ENCODE measurements at places on chromosomes 1 and 21.
A peak's percentile ranks its signal among the peaks of the same experiment; 100 is the strongest.

DNA sequence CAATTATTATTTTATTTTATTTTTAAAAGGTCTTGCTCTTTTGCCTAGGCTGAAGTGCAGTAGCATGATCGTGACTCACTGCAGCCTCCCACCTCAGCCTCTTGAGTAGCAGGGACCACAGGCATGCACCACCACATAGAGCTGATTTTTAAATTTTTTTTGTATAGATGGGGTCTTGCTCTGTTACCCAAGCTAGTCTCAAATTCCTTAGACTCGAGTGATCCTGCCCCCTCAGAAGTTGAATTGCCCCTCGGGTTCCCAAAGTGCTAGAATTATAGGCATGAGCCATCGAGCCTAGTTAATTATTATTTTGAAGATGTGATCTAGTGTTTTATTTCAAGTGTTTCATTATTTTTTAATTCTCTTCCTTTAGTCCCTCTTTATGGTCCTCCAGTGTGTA is 12.2 kb downstream of the MSH4 start:
- DNase-seq, result no peak

GRCh38 chr1:27296773-27297291 is 25.1 kb upstream of the TMEM222 start:
- DNase-seq, result peak; percentile 79

DNA sequence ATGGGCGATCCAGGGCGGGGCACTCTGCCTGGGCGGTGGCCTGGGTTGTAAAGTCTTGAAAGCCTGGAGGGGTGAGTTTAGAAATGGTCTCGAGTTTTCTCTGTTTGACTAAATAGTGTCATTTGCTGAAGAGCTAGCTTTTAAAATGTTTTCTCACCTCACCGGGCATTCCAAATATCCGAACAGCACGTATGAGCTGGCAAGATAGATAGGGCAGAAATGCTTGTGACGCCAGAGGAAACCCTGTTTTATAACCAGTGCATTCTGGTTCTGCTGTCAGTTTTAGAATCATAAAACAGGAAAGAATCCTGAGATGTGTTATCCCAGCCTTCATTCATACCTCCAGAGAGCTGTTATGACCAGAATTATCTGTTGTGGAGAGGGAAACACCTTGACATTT is 725 bp downstream of the RTCA start:
- DNase-seq, result no peak

- DNase-seq, result no peak
Measured at GRCh38 chr1:210647406-210648333, 319.0 kb downstream of the HHAT start.

DNA sequence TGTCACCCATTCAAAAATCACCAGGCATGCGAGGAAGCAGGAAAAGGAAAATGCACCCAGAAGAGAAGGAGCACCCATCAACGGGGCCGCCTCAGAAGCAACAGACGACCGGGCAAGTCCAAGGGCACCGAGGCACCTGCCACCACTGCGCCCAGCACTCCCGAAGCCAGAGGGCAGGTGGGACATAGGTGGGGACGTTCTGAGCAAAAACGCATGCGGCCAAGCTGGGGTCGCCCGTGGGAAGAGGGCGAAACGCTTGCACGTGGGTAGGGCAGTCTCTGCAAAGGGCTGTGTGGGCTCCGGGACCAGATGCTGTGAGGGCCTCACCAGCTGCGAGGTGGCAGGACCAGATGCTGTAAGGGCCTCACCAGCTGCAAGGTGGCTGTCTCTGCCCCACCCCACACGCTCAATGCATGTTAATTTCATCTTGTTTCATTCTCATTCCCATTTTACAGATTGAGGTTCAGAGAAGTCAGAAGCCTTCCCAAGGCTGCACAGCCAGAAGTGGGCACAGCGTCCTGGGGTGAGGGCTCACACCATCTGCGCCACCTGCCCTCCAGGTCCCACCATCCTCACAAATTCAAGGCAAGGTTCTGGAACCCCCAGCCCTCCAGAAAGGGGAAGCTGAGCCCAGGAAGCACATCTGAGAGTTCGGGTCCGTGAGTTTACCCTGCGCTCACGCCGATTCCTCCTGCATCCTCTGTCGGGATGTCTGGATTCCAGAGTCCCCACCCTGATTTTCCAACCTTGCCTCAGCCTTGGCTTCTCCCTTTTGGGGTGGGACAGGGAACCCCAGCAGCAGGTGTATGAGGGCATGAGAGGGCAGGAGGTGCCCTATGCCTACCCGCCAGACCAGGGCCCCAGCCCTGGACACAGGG is 8.2 kb upstream of the SAMD11 start:
- DNase-seq, result no peak

GRCh38 chr1:97046765-97047420 is 325.3 kb downstream of the PTBP2 start:
- no peak for DNase-seq

GRCh38 chr1:3246251-3246650 is 177.2 kb downstream of the PRDM16 start:
- no peak for DNase-seq

- no peak for DNase-seq
Measured at GRCh38 chr1:100794748-100795645, 75.5 kb downstream of the VCAM1 start.

- DNase-seq, result no peak
Measured at GRCh38 chr21:31424058-31424457, 80.0 kb upstream of the TIAM1 start.

- DNase-seq, result no peak
Measured at GRCh38 chr1:17248781-17249180, at the start of gene PADI3. PADI3 (plus strand) TSS chr1:17249098; CDS start chr1:17249138, 40 bp downstream.

DNA sequence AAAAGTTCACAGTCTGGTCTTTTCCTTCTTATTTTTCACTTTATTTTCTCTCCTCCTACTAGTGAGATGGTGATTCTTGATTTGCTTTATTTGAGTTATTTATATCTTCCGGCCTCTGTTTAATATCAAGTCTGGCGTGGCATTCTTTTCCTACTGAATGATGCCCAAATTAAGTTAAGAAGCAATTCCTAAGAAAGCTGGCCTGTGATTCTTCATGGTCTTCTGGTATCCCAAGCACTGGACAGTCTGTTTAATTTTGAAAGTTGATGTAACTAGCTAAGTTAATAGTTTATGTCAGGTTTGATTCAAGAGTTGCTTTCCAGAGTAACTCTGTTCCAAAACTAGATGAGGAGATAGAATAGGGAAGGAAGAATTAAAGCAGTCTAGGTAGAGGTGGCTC is 9.2 kb upstream of the ENAH start:
- DNase-seq, result no peak

- DNase-seq, result peak; percentile 44
Measured at GRCh38 chr1:18110968-18111367, 3.4 kb downstream of the IGSF21 start.

- DNase-seq, result peak; percentile 67
Measured at GRCh38 chr1:67307251-67308060, at the start of gene IL12RB2. IL12RB2 (plus strand) TSS chr1:67307873; CDS start chr1:67320369, 12,496 bp downstream.

- no peak for DNase-seq
Measured at GRCh38 chr1:3999941-4000735, 100.1 kb upstream of the C1orf174 start.

DNA sequence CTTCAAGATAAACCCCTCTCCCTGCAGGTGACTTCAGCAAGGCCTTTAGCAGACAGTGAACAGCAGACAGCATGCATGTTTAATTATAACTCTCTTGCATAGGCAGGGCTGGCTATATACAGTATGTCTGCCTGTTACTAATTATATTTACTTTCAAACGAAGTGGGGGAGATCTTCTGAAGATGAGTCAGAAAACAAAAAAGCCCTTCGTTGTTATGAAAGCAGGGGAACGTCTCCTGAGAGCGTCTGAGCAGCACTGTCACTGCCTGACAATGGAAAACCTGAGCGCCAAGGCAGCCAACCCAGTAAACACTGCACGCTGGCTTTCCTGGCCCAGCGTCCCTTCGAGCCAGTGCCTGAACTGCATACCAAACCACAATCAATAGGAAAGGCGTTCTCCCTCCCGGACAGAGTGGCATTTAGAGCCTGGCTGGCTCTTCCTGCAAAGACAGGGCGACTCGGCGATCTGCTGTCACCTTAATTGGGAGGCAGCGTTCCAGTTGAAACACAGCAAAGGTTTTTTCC is 54.1 kb downstream of the TOMM20 start:
- DNase-seq, result peak; percentile 66

DNA sequence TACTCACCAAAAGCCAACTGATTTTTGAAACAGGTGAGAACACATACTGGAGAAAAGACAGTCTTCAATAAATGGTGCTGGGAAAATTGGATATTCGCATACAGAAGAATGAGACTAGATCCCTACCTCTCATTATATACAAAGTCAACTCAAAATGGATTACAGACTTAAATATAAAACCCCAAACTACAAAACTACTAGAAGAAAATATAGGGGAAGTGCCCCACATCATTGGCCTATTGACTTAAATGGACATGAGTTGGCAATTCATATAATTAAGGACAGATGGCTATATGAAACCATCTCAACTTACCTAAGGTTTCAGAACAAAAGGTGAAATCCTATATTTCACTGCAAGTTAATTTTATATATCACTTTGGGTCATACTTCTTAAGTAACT is 60.1 kb downstream of the C4BPA start:
- no peak for DNase-seq

GRCh38 chr1:200861937-200862647 is 10.7 kb upstream of the GPR25 start:
- peak; percentile 50 for DNase-seq
